ENCODE measurements at places on chromosomes 12 and 14.
A peak's percentile ranks its signal among the peaks of the same experiment; 100 is the strongest.

DNA sequence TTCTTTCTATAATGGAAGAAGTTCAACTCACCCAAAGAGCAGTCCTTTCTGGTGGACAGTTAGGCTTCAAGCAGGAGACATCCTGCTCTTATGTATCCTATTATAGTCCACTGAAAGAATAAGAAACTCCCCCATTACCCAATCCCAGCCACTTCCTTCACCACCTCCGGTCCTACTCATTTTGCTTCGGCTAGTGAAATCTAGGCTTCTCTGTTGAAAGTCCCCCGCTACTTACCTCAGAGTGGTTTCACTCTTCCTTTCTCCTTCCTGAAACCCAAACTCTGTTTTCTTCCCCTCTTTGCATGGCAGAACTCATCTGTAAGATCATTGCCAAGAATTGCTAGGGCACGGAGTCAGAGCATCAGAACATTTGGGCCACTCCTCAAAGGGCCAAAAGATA, at the start of gene GPR84:
GPR84 (minus strand) TSS at position 74 of the 400 bp plus-strand sequence. CDS start 635 bp downstream, outside the sequence.
- no peak for DNase-seq

DNA sequence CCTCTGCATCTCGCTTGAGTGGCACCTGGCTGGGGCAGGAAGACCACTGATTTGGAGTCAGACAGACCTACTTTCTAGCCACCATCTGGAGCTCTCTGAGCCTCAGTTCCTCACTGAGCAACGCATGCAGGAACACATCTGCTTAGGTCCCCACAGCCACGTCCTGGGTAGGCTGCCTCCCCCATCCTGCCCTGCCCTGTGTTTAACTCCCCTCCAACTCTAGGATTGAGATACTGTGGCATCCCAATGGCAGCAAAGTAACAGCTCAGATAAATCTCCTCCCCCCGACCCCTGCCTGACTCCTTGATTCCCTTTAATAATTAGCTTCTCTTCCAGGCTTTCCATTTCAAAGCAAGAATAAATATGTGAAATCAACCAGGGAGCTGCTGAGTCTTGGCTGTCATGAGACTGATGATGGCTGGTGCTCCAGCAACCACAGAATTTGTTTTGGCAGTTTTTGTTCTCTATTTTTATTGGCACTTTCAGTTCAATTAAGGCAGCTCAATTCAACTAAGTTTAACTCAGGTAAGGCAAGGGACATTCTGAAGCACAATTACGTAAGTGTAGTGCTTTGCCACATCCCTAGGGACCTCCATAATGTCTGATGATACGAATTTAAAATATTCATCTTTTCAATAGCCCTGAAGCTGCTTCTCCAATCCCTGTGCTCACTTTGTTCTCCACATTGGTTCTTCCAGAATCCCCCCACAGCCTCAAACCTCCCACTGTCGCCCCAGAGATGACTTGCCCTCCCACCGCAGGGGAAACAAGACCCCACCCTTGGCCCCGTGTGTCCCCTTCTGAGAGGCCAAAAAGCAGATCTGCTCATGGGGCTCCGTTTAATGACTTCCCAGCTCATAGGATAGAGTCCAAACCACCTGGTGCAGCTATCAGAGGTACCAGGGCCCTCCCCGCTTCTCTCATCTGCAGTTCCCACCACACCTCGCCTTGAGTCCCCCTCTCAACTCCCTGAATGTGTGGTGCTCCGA, 58.2 kb downstream of the ESR2 start:
- DNase-seq = no peak

DNA sequence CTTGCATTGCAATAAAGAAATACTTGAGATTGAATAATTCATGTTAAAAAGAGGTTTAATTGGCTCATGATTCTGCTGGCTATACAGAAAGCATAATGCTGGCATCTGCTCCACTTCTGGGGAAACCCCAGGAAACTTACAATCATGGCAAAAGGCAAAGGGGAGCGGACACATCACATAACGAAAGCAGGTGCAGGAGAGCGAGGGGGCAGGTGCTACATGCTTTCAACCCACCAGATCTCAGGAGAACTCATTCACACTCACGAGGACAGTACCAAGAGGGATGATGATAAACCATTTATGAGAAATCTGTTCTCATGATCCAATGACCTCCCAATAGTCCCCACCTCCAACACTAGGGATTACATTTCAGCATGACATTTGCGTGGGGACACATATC, 172.6 kb downstream of the RASSF9 start:
- no peak for DNase-seq

DNA sequence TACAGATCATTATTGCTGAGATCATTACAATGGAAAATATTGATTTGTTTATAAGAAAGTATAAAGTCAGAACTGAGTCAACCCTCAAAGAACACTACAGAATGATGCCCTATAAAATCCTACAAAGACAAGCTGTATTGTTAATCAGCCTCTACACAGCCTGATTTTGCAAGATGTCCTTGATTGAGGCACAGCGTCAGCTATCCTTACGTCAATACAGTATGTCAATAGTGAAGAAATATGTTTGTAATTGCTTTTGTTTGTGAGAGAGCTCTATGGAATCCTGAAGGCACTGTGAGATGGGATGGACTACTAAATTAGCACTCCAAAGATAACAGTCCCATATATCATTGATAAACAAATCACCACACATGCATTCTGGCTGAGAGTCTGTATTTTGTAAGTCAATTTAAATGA, 70.7 kb downstream of the RASSF9 start:
- DNase-seq = no peak

DNA sequence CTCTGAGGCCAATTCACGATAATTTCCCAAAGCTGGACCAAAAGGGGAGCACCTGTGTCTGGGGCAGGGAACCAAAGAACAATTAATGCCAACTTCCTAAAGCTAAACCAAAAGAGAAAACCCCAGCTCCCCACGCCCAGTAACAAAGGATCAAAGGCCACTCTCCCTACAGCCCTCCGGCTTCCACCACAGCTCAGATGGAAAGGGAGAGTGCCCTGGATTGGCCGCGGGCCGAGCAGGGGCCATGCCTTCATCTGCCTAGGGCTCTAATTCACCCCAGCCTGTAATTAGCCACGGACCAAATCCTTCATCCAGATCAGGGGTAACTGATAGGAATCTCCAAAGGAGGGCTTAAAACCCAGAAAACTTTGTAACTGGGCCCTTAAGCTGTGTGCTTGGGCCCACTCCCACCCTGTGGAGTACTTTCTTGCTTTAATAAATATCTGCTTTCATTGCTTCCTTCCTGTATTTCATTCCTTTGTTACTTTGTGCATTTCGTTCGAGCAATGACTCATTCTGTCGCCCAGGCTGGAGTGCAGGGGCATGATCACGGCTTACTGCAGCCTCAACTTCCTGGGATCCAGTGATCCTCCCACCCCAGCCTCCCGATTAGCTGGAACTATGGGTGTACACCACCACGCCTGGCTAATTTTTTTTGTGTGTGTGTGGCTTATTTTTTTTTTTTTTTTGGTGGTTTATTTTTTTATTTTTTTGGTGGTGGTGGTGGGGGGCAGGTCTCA, 65.5 kb upstream of the PPP4R3A start:
- no peak for DNase-seq

DNA sequence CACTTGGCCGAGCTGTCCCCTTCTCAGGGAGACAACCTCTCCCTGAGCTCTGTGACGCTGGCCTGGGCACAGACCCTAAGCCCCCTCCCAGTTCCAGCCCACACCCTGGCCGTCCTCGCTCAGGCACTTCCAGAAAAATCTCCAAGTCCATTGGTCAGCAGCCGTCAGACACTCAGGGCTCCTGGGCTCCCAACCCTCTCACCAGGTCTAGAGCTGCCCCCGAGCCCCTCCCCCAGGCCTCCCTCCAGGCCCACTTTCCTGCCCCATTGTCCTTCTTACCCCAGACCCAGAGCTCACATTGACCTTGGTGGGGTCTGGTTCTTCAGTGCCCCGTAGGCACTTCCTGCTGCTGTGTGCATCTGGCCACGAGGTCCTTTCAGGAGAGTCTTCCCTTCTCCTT, 249.3 kb upstream of the RTL1 start:
- DNase-seq = no peak

DNA sequence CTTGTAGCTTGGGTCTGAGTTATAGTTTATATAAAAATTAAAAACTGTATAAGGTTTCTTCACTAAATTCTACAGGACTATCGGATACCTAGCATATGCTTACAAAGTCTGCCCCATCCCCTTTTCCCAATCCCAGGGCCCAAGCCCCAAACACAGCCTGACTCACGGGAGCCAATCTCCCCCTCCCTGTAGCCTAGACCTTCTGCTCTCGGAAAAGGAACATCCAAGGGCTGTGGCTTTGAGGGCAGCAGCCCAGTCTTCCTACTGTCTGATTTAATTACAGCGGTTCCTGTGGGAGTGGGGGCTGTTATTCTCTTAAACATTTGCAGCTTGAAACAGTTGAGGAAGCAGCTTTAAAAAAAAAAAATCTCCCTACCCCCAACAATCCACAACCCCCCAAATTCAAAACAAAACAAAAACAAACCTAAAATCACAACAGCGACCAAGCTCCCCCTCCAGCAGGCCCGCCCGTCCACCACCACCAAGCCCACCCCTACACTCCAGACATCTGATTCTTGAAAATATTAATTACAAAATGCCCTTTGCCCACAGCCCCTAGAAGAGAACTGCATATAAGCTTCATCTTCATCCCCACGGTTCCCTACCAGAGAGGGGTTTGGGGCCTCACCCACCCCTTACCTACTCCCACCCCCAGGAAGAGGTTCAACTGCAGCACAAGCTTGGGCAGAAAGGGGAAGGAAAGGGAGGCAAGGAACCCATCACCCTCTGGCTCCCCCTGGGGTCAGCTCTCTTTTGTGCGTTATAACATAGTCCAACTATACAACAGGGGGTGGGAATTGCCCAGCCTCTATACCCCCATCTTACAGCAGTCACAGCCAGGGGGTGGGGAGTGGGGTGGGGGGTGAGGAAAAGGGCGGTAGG, 1.1 kb upstream of the PRKAG1 start:
- DNase-seq = no peak

GRCh38 chr14:95535226-95536021, 574 bp downstream of the GLRX5 start:
- DNase-seq = no peak

DNA sequence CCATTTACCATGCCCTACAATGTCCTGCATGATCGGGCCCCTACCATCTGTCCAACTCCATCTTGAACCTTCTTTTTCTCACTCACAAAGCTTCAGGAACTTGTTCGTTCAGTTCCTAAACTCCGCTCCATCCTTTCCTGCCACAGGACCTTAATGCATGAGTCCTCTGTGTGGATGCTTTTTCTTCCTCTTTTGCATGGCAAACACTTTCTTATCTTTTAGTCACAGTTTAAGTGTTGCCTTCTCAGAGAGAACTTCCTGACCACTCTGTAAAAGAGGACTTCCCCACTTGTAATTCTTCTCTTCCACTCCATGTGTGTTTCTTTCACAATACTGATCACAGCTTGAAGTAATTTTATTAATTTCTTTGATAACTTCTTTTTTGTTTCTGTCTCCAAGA, 54.4 kb upstream of the ETV6 start:
- no peak for DNase-seq

GRCh38 chr12:115375186-115375991, 691.4 kb upstream of the TBX3 start:
- no peak for DNase-seq

DNA sequence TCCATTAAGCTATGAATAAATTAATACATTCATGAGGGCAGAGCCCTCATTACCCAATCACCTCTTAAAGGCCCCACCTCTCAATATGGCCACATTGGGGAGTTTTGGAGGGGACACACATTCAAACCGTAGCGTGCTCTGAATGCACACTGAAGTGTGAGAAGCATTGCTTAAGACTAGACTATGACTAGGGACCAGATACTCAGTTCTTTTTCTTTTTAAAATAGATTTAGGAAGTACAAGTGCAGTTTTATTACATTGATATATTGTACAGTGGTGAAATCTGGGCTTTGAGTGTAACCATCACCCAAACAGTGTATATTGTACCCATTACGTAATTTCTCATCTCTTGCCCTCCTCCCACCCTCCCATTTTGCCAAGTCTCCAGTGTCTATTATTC, 21.0 kb upstream of the JDP2 start:
- DNase-seq = no peak

DNA sequence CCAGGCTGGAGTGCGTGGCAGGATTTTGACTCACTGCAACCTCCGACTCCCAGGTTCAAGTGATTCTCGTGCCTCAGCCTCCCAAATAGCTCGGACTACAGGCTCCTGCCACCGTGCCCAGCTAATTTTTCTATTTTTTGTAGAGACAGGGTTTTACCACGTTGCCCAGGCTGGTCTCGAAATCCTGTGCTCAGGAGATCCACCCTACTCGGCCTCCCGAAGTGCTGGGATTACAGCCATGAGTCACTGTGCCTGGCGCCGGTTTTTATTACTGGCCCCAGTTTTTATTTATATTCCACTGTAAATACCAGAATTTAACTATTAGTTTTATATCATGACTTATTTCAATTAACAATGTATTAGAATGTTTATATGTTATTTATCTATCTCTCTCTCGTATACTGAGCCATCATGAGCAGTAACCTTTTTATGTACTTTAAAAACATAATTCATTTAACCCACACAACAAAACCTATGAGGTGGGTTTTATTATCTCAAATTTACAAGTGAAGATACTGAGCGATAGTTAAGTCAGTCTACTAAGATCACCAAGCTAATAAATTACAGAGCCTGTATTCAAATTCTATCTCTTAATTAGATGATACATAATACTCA, 47.8 kb downstream of the HECTD1 start:
- DNase-seq = no peak

DNA sequence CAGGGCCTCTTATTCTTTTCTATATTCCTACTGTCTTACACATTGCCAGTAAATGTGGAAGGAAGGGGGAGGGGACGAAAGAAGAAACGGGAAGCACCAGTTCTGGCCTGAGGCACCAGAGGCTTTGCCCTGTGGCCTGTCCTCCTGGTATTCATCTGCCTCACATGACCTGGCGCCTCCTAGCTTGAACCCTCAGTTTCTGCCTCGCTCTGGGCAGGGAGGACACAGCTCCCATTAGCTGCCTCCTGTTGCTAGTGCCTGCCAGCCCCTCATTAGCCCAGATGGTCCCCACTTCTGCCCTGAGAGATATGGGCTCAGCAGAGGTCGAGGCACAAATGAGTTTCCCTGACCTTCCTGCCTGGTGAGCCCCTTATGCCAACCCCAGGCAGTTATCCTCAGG, 3.0 kb upstream of the PLEKHG6 start:
- DNase-seq = no peak

GRCh38 chr14:56494167-56494566, 85.4 kb upstream of the TMEM260 start:
- DNase-seq = peak; percentile 32

GRCh38 chr12:99267038-99267437, 380.5 kb upstream of the GARIN6 start:
- no peak for DNase-seq

DNA sequence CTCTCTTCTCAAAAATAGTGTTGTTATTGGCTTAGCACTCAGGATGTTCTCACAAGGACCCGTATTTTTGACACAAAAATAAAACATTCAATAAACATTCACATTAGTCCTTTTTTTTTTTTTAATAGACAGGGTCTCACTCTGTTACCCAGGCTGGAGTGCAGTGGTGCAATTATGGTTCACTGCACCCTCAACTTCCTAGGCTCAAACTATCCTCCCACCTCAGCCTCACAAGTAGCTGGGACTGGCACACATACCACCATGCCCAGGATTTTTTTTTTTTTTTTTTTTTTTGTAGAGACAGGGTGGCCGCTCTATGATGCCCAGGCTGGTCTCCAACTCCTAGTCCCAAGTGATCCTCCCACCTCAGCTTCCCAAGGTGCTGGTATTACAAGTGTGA, 27.0 kb downstream of the PPP1R13B start:
- DNase-seq = no peak

All from cerebellum (tissue), 4 donors.